ENCODE measurements at places on chromosomes 13 and 19.
A peak's percentile ranks its signal among the peaks of the same experiment; 100 is the strongest.

GRCh38 chr13:34637138-34637537, 304.9 kb upstream of the NBEA start:
- no peak for DNase-seq

DNA sequence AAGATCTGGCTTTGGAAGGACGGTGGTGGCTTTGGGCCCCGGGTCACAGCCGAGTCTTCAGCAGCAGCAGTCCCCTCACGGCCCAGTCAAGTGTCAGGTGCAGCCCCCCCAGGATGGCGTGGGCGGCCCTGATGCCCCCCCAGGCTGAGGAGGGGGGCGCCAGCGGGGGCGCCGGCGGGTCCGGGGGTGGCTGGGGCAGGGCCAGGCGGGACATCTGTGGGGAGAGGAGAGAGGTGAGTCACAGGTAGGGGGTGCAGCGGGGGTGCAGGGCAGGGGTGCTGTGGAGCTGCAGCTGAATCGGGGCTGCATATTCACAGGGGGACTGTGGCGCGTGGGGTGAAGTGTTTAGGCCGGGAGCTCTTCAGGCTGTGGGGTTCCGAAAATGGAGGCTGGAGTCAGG, 2.9 kb upstream of the GARIN5B start:
- no peak for DNase-seq

DNA sequence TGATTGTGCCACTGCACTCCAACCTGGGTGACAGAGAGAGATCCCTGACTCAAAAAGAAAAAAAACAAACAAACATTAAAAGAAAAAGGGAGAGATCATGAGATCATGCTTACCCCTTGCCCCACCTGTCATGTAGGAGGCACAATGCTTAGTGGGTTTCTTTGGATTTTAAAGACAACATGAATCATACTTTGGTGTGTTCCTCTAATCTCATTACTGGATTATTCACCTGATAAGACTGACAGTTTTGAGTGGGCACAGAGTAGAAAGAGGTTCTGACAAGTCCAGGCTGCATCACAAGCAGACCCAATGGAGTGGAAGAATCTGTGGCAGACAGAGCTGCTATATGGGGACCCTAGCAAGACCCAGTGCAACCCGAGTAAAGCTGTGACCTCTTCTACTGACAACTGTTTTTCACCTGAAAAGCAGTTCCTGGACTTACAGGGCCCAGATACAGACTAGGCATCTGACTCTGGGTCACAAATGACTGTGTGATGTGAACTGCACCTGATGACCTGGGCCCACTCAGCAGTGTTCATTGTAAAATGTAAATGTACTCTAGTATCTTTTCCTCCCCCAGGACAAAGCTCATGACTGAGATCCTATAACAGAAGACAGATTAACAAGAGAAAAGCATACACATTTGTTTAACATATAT, 28.9 kb upstream of the USP12 start:
- DNase-seq = no peak

DNA sequence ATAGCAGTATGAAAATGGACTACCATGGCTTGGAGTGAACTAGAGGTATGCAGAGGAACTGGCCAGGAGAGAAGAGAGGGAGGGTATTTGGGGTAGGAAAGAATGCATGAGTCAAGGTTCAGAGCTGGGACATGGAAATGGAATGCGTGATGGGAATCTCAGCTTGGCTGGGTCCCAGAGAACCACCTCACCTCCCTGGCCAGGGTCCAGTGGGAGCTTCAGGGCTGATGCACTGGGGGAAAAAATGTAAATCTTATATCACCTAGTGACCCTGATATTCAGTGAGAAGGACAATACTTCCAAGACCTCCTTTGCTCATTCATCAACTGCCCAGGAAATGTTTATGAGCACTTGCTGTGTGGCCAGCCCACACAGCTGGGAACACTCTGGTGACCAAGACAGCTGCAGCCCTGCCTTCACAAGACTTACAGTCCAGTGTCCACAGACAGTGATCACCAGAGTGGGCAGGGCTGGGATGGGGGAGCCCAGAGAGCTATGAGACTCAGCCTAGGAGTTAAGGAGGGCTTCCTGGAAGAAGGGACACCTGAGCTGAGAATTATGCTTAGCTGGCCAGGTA, 12.8 kb downstream of the IGSF23 start:
- DNase-seq = peak; percentile 93

DNA sequence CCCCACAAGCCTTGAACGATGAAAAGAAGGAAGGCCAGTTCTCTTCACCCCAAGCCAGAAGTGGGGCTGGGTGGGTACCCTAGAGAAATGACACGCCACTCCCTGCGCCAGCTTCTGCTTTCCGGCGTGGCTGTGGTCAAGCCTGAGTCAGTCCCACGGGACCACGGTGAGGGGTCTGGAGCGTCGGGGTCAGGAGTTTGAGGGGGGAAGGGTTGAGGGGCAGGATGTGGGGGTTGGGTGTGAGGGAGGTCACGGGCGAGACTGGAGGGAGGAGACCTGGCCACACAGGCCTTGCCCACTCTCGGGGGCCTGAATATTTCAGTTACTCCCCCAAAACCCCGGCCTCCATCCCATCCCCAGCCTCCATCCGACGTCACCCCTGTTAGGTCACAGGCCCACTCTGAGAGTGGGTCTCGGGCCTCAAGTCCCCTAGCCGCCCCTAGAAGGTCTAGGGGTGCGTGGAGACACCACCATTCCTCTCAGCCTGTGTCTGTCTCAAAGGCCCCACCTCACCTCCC, 500 bp upstream of the IFI30 start:
- DNase-seq = peak; percentile 50
